Bone marrow (tissue), 2 donors: ENCODE measurements at places on chromosomes 5 and 9.

DNA sequence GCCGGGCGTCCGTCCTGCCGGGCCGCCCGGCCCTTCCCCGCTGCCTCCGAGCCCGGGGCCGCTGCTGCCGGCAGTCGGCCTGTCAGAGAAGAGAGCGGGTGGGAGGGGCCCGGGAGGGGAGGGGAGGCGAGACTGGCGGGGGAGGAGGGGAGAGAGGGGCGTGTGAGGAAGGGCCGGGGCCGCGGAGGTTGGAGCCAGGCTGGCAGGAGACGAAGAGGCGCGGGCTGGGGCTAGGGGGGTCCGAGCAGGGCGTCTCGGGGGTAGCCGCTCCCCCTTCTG is 570 bp downstream of the CREBRF start:
- no peak for DNase-seq

DNA sequence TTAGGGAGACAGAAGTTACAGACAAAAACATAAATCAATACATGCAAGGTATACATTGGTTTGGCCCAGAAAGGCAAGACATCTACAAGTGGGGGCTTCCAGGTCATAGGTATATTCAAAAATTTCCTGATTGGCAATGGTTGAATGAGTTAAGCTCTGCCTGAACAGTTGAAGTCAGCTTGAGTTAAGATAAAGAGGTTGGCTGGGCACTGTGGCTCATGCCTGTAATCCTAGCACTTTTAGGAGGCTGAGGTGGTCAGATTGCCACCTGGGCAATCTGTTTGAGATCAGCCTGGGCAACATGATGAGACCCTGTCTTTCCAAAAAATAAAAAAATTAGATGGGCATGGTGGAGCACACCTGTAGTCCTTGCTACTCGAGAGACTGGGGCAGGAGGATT is 16.3 kb downstream of the TMC1 start:
- DNase-seq: no peak

DNA sequence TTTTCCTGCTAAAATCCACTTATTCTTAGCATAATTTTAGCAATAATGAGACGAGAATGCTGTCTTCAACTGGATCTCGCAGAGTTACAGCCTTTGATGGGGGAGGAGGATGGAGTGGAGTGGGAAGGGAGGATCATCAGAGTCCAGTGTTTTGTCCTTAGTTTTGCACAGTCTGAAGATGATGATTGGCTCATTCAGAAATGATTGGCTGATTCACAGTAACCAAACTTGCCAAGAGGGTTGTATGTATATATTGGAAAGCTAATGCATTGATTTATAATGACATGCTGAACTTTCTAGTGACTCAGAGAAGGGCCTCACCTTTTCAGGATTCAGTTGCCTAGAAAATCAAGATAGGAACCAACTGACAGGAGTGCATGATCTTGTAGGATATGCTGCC is 448.0 kb downstream of the CCDC171 start:
- no peak for DNase-seq

GRCh38 chr9:4553951-4554381 is 63.7 kb downstream of the SLC1A1 start:
- DNase-seq: no peak

DNA sequence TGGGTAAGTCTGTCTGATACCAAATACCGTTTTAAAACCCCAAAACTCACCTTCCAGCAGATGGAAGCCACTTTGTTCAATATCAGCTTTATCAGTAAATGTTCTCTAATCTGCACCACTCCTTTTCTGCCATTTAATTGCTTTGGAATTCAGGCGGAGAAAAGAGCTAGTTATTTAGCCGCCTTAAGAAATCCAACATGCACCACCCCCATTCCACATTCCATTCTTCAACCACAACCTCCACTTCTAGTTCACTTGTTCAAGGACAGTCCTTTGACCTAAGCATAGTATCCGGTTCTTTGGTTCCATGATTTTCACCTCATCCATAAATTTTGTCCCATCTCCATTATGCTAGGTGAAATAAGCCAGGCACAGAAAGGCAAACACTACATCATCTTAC is 240.1 kb downstream of the DNAH5 start:
- DNase-seq: no peak

- peak; percentile 58 for DNase-seq
Observed at GRCh38 chr5:170267431-170268152, 30.0 kb downstream of the LCP2 start.

GRCh38 chr5:91712718-91713117 is 329.6 kb upstream of the ARRDC3 start:
- no peak for DNase-seq

DNA sequence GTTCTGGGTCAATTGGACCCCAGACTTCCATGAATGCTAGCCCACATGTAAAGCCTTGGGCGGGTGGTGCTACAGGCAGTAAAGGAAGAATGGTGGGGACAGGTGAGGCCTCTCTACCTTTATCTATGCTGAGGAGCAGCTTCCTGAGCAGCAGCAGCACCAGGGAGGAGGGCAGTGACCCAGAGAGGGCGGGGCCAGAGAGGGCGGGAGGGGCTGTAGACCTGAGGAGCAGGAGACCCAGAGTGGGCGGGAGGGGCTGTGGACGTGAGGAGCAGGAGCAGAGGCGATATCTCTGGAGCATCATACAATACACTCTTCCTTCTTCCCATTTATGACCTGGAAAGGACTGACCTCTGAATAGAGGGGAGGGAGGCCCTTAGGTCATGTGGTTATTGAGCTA is 165.9 kb downstream of the MTRR start:
- no peak for DNase-seq

- no peak for DNase-seq
Observed at GRCh38 chr9:113619491-113620376, 156.2 kb downstream of the RGS3 start.

DNA sequence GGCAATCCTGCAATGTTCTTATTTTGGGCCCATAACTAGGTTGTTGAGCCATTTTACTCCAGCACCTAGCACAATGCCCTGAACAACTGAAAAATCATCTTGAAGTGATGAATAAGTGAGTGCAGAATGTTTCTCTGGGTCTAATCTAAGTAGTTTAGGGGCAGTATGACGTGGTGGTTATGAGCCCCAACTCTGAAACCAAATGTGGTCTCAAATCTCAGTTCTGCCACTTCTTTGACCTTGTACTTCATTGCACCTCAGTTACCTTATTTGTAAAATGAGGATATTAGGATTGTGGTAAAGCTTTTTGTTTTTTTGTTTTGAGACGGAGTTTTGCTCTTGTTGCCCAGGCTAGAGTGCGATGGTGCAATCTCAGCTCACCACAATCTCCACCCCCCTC is 80.9 kb upstream of the SNX2 start:
- no peak for DNase-seq
